ENCODE measurements at places on chromosomes 1 and 21.
A peak's percentile ranks its signal among the peaks of the same experiment; 100 is the strongest.

DNA sequence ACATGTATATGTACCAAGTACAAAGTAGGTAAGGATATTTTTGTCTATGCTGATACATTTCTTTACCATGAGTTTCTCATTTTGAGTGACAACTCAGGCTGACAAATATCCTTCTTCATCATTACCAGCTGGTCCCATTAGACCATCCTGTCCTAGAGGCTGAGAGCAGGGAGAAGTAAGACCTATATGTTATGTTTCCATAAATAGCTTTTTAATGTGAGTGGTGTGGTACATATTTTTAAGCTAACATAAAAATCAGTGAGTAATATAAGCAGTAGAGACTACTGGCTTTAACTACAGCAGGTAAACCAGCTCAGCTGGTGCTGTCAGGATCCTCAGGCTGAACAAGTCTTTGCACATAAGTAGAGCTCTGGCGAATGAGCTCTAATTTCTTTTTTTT, 62.4 kb downstream of the CLEC20A start:
- DNase-seq: no peak

- no peak for DNase-seq
Measured at GRCh38 chr1:157961805-157962762, 31.4 kb upstream of the KIRREL1 start.

DNA sequence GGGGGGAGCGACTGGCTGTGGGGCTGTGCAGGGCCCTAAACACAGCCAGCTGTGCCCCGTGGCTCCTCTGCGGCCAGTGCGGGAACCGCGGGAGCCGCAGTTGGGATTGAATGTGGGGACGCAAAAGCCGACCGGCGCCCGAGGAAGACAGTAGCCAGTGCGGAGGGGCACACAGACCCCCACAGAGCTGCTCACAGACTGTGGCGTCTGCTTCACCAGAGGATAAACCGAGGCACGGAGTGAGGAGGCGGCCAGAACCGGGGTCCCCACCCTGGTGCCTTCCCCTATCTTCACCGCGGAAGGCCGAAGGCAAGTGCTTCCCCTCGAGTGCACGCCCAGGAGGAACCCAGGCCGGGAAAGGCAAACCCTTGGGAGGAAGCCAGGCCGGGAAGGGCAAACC, 8.7 kb upstream of the TMEM52 start:
- no peak for DNase-seq

DNA sequence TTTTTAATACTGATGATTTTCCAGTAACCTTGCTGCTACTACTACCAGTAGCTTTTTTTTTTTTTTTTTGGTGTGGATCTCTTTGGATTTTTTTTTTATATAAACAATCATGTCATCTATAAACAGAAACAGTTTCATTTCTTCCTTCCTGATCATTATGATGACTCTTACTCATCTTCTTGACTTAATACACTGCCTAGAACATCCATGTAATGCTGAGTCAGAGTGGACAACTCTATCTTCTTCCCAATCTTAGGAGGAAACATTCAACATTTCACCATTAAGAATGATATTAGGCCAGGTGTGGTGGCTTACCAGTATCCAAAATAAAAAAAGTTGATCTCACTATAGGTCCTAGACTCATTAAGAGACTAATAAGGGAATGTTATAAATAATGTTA, 69.1 kb downstream of the RUSC1 start:
- DNase-seq: no peak

DNA sequence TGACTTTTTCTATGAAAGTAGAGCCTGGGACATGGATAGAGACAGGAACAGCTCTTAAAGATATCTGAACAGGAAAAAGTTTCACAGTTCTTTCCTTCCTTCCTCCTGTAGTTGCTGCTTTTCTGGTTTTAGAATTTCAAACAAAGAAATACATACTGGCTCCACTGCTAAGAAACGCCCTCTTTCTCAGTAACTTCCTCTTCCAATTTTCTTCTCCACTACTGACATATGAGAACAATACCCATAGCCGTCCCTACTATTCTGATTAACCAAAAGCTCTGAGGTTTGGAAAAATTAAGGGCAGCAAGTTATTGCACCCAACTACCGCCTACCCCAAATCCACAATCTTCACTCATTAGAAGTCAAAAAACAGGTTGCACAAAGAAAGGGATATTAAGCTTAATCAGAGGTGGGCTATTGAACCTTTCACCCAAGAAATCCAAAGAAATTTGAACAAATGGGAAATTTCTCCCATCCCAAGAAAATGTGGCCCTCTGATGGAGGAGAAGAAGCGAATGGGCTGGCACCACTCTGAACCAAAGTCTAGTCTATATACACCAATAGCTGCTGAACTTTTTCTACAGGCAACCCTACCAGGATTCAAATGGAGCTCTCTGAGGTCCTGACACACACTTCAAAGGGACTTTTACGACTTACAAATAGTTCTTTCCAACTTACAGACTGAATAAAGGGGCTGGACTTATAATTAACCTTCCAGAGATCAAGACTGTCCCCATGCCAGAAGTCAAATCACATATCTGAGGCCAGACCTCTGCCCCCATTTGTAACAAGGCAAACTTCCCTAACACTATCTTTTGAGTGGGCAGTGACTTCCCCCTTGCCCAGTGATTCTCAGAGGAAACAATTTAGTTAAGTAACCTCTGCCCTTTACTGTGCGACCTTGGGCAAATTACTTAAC, 1.7 kb downstream of the WASF2 start:
- no peak for DNase-seq

GRCh38 chr21:28508126-28508525, 484.6 kb downstream of the LTN1 start:
- DNase-seq: no peak

GRCh38 chr1:153553830-153554541, 4.9 kb upstream of the S100A3 start:
- DNase-seq: no peak

GRCh38 chr1:39540504-39541031, 36.0 kb downstream of the PABPC4 start:
- DNase-seq: no peak

DNA sequence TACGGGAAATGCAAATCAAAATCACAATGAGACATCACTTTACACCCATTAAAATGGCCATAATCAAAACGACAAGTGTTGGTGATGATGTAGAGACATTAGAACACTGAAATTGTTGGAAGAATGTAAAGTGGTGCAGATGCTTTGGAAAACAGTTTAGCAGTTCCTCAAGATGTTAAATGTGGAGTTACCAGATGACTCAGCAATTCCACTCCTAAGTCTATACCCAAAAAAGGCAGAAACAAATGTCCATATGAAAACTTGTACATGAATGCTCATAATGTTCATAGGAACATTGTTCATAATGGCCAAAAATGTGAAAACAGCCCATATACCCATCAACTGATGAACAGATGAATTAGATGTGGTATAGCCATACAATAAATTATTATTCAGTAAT, 267.4 kb downstream of the KCNH1 start:
- DNase-seq: no peak

DNA sequence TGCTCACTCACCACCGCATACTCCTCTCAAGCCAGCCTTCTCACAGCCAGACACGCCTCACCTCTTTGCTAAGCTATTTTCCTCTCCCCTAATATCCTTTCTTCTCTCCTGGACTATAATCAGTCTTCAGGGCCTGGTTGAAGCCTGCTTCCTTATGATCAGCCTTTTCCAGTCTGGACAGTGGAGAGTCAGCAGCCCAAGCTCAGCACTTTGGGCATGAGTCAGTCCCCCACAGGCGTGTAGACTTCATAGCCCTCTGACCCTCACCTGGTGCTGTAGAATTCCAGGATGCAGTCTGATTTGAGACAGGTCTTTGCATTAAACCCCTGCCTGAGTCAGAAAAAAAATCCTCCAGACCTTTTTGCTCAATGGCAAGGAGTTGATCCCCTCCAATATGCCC, 2.5 kb downstream of the HPCAL4 start:
- no peak for DNase-seq

GRCh38 chr1:206702260-206702659, 17.6 kb downstream of the MAPKAPK2 start:
- no peak for DNase-seq

- no peak for DNase-seq
Measured at GRCh38 chr1:171588230-171588629, 33.8 kb upstream of the MYOCOS start.

DNA sequence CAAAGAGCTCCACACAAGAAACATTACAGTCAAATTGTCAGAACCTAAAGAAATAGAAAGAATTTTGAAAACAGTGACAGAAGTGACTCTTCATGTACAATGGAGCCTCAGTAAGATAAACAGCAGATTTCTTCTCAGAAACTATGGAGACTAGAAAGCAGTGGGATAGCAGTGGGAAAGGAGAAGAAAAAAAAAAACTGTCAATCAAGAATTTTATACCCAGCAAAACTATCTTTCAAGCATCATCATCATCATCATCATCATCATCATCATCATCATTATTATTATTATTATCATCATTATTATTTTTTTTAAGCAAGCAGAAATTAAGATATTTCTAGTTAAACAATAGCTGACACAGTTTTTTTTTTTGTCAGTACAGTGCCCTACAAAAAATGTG, 24.2 kb downstream of the CEP170 start:
- no peak for DNase-seq

DNA sequence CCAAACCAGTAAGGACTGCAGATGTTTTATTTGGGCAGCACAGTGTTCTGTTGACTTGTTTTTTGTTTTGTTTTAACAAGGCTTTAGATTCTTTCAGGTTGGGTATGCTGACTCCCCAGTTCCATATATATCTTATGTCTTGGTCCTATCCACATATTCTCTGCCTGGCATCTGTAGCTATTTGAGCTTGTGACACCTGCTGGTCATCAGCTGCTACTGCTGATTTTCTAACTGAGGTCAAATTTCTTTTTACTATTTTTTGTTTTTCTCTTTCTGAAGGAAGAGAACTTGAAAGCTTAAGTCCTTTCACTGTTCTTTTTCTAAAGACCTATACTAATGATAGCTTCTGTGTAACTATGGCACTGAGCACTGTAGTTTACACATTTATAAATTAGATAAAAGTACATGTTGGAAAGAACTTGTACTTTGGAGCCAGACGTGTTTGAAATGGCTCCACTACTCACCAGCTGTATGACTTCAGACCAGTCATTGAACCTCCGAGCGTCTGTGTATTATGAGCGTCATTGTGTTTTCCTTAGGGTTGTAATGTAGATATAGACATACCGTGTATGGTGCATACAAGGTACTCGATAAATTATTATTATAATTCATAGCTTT, 109.4 kb downstream of the NRDC start:
- DNase-seq: peak; percentile 53

DNA sequence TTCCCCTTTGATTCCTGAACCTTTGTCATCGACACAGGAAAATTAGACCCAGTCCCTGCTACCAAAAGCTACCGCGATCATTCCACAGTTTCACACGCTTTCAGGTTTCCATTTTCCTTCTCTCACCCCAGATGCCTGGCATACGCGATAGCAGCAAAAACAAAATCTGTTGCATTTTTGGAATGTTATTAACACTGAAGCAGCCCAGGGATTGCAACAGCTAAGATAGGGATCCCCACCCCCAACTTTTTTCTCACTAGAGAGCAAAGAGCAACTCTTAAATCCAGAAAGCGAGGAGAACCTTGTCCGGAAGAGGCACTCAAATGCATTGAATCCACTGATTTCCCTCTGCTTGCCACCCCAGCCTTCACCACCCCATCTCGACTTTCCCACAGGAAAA, 8.9 kb downstream of the OVAAL start:
- no peak for DNase-seq

GRCh38 chr1:47995306-47996050, 1.7 kb downstream of the TRABD2B start:
- DNase-seq: no peak

DNA sequence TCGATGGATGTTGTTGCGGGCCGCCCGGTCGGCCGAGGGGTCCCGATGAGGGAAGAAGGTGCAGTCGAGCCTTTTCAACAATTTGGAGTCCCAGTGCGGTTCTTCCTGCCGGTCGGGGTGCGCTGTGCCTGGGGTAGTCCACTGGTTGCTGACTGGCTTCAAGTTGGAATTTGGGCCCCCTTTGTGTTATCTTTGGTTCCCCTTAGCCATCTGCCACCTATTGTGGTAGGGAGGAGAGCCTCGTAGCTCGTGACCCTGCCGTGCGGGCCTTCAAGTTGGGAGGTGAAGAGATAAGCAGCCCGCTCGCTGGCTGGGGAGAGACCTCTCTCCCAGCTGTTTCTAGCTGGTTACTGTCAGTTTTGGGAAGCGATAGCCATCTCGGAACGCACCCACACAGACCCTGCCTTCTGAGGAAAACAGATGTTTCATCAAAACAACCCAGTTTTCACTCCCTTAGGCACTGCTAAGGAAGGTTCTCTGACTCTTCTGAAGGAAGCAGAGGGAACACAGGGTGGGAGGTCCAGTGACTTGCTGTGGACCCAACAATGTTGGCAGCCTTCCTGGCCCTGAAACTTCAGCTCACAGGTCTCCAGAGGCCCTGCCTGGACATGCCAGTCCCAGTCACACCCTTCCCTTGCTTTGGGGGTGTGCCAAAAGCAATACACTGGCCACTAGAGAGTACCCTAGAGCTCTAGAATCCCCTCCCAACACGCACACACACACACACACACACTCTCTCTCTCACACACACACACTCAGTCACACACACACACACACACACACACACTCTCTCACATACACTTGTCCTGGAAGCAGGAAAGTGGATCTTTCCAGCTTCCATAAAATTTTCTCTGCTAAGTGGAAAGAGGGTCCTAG, 1.0 kb downstream of the BTG2 start:
- DNase-seq: peak; percentile 27

GRCh38 chr1:236534151-236534651, 10.4 kb downstream of the LGALS8 start:
- DNase-seq: peak; percentile 42

- DNase-seq: no peak
Measured at GRCh38 chr1:49356594-49356993, 579.9 kb upstream of the BEND5 start.

GRCh38 chr1:98210064-98210463, 289.2 kb upstream of the DPYD start:
- peak; percentile 89 for DNase-seq

- DNase-seq: no peak
Measured at GRCh38 chr1:202956969-202957368, 1.1 kb downstream of the ADIPOR1 start.

DNA sequence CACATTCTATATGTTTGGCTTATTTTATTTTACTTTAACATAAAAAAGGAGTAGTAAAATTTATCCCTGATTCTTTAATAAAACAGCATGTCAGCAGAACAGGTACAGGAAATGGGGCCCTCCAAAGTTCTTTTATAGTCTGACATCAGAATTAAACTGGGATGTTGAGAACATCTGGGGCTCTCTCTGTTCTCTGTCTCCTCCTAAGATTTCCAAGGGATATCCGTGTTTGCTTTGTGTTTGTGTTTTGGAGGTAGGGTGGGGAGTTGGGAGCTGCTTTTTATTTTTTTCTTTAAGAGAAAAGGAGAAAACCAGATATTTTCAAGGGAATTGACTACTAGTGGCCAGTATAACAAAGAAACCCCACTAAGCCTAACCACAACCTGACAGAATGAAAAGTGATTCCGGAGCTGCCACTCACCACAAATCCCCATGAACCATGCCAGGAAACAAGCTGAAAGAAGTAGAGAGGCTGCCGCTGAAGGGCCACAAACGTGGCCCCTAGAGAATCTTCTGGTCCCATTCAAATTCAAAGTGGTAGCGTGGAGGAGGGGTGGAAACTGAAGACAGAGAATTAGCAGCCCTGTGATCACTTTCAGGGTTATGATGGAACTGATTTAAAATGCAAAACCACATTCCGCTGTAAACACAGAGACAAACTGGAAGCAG, 369.6 kb upstream of the ADGRL2 start:
- DNase-seq: peak; percentile 18

GRCh38 chr1:28340221-28340974, 11.6 kb downstream of the MED18 start:
- DNase-seq: no peak

Measured in astrocyte of the cerebellum (primary cell).